ENCODE measurements at places on chromosomes 2 and 18. TPM values are rescaled to one million over a fixed set of nuclear protein-coding genes. Genes with fewer than 3 reads are reported as not detected.

The TMEM247 gene
- total RNA-seq: not detected

- no peak for DNase-seq
These were observed 800.4 kb upstream of the ID2 start for GRCh38 chr2:7881466-7881865.

DNA sequence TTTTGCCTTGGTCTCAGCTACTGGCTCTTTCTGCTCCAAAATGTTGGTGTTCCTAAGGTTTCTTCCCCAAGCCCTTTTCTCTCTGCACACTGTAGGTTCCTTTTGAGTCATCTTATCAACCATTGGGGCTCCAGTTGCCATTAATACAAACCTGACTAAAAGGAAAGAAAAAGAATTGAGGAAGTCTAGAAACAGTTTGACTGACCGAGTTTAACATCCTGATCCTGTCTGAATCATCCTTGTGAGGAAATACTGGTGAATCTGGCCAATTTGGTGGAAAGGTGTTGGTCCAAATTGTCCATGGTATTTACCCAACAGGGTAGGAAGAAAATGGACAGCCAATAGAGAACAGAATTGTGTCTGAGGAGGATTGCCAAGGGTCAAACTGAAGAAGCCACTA is 38.3 kb downstream of the CRYGD start:
- no peak for DNase-seq

GRCh38 chr2:217064234-217065011 is 204.6 kb upstream of the TNP1 start:
- no peak for DNase-seq

DNA sequence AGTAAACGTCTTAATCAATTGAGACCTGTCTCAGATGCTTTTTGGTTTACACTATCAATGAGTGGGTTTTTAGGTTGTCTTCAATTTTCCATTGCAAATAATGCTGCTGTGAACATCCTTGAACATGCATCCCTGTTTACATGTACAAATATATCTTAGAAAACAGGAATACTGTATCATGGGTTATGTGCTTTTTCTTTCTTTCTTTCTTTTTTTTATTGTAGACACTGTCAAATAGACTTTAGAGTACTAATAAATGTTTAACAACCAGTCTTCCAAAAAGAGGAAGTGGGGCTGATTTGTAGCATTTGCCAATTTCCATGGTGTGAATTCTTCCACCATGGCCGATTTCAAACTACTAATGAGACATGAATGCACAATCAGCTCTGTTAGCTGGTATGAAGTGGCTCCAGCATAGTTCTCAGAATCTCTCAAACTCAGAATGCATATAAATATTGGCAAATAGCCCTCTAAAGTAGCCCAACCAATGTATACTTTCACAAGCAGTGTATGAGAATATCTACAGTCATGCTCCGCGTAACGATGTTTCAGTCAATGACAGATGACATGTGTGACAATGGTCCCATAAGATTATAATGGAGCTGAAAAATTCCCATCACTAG is 50.3 kb upstream of the B3GNT2 start:
- DNase-seq: no peak
